HepG2 (cell line): ENCODE measurements at places on chromosomes 1 and 21. TPM values are rescaled to one million over a fixed set of nuclear protein-coding genes. Genes with fewer than 3 reads are reported as not detected.

Gene CELA2A
- total RNA-seq: not detected in 2 replicates

Gene ZNF697
- total RNA-seq: 7.1 and 7.3 TPM in 2 replicates

Gene PRELP
- total RNA-seq: not detected in 2 replicates

Gene RSRP1
- 11.3 and 52.8 TPM in 2 replicates for total RNA-seq

Gene SIK1
- total RNA-seq: 4.5 and 5.2 TPM in 2 replicates

Gene DYRK3
- total RNA-seq: 2.8 and 4.1 TPM in 2 replicates

Gene CELSR2
- 3.1 and 4.0 TPM in 2 replicates for total RNA-seq

Gene NR1I3
- total RNA-seq: 0.60 and 0.95 TPM in 2 replicates

Gene CTSS
- 1.0 and 1.3 TPM in 2 replicates for total RNA-seq

GRCh38 chr1:81588149-81588548 lies 212.6 kb upstream of the ADGRL2 start:
- H3K36me3 ChIP-seq: no peaks in the 10 kb centered on the region
- DNase-seq: no peak
- no peak overlapping the region for H3K4me3 ChIP-seq
- H3K27me3 ChIP-seq: no peaks in the 10 kb centered on the region
- H3K4me1 ChIP-seq: no peaks in the 10 kb centered on the region
- no peak overlapping the region for H3K27ac ChIP-seq

GRCh38 chr1:230010603-230011332 lies 56.3 kb upstream of the GALNT2 start:
- DNase-seq: no peak
- no peak overlapping the region for H3K27ac ChIP-seq
- H3K36me3 ChIP-seq: no peaks in the 10 kb centered on the region
- no peak overlapping the region for H3K4me3 ChIP-seq

DNA sequence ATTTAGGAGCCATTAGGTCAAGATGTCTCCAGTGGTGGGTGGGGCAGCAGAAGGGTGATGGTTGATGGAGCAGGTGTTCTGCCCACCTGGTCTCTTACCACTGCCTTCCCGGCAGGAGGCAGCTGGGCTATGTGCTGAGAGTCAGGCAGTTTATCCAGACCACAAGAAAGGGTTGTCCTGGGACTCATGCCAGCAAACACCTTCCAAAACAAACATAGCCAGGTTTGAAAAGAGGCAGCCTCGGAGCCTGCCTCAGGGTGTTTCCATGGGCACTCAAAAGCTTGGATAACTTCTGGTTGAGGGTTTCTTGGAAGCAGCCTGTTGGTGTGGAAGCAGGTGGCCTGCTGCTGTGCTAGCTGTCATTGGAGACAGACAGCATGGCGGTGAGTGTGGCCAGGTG lies 187.2 kb downstream of the PCP4 start:
- no peak overlapping the region for H3K4me3 ChIP-seq
- no peak for DNase-seq
- no peaks in the 10 kb centered on the region for H3K27me3 ChIP-seq
- H3K27ac ChIP-seq: no peak overlapping the region
- H3K4me1 ChIP-seq: no peaks in the 10 kb centered on the region
- H3K36me3 ChIP-seq: no peaks in the 10 kb centered on the region

DNA sequence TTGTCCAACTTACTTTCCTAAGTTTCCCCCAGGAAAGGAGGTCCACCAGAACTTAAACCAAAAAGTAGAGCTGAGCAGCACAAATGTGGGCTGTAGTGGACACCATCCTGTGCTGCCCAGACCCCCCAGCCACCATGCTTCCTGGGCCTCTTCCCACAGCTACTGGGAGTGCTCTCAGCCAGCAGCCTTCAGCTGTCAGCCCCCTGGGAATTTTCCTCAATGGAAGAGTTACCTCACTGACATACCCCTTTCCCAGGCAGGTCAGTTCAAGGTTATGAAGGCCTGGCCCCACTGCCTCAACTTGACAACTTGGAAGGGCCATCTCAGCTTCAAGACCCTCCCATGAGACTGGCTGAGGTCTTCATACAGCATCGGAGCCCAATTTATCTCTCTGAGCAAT lies 47.7 kb downstream of the CDCP2 start:
- H3K27ac ChIP-seq: no peak overlapping the region
- no peak overlapping the region for H3K4me3 ChIP-seq
- H3K36me3 ChIP-seq: no peaks in the 10 kb centered on the region
- DNase-seq: no peak
- H3K4me1 ChIP-seq: peaks cover 8% of the 10 kb centered on the region; the same call in 1 of the 2 replicates

DNA sequence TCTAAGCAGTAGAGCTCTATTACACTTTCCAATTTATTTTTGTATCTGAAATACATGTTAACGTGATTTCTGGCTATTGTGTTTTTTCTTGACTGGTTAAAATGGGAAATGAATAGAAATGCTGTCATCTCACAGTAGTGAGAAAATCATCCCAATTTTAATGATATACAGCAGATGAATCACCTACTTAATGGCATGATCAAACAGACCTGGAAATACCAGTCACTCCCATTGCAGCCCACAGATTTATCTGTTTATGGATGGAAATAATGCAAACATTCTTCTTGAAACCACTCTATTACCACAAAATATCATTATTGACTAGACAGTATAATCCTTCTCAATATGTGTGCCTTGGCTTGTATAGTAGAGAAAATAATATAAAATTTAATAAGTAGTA lies 497.8 kb upstream of the ADAMTS5 start:
- H3K27me3 ChIP-seq: no peaks in the 10 kb centered on the region
- no peaks in the 10 kb centered on the region for H3K36me3 ChIP-seq
- DNase-seq: no peak

DNA sequence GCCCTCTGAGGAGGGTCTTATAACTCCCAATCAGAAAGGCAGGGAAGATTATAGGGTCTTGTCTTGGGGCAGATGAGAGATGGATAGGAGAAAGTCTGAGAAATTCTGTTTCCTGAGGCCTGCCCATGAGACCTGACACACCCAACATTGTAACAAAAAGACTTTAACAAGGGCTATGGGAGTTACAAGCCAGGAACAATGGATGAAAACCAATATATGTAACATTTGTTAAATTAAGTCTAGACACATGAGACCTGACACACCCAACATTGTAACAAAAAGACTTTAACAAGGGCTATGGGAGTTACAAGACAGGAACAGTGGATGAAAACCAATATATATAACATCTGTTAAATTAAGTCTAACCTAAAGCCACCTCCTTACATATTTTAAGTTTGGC lies 21.8 kb downstream of the NRDC start:
- peaks cover 15% of the 10 kb centered on the region; the same call in 2 of the 3 replicates for H3K36me3 ChIP-seq
- H3K27ac ChIP-seq: no peak overlapping the region
- DNase-seq: no peak
- no peaks in the 10 kb centered on the region for H3K27me3 ChIP-seq
- no peak overlapping the region for H3K4me3 ChIP-seq
- no peaks in the 10 kb centered on the region for H3K4me1 ChIP-seq

DNA sequence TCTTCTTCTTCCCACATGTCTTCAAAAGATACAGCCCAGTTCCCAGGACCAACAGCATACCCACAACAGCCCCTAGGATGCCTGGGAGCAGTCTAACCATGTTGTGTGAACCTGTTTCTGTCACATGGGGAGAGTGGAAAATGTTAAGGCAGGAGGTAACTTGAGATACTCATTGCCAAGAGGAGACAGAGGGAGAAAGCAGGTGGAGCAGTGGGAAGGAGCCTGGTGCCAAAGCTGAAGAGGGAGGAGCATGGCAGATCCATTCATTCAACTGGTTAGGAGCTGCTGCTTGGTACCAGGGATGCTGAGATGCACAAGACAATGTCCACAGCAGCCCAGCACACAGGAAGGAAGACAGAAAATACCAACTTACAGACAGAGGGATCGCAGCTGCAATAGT lies 149.8 kb upstream of the ETV3 start:
- H3K27ac ChIP-seq: no peak overlapping the region
- H3K4me1 ChIP-seq: peaks cover 15% of the 10 kb centered on the region
- DNase-seq: no peak
- no peaks in the 10 kb centered on the region; the same call in 2 of the 3 replicates for H3K27me3 ChIP-seq
- H3K4me3 ChIP-seq: no peak overlapping the region

DNA sequence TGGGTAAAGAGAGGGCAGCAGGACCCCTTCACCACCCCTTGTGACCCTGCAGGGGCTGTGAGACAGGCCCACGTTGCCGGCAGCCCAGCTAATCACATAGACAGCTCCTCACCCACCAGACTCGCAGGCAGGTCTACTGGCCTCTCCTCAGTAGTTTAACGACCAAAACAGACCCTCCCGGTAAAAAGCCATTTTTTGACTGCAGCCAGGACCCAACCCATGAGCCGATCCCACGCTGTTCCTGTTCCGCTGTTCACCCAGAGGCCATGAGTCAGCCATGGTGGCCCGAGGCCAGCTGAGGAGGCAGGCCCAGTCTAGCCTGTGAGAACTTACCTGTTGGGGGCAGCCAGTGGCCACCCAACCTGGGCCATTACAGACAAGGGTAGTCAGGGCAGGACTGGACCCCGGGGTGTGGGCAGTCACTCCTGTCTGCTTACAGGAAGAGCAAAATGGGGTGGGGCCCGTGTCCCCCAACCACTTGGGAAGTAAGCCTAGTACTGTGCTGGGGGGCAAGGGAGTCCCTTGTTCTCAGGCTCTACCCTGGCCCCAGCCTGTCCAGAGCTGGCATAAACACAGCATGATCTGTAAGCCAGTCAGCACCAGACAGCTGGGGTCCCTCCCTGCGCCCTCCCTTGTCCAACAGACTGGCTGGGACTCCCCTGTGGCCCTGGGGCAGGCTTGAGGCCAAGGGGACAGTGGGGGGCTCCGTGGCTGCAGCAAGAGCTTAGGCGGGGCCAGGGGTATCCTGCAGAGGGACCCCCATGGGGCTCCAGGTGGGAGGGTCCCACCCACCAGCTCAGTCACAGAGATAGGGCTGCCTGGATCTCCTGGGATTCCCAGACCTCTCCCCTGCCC lies 61.9 kb downstream of the WNT9A start:
- no peak for DNase-seq
- no peaks in the 10 kb centered on the region for H3K36me3 ChIP-seq
- H3K4me3 ChIP-seq: no peak overlapping the region
- peaks cover 10% of the 10 kb centered on the region; the same call in 2 of the 3 replicates for H3K27me3 ChIP-seq
- H3K27ac ChIP-seq: no peak overlapping the region
- no peaks in the 10 kb centered on the region for H3K4me1 ChIP-seq

DNA sequence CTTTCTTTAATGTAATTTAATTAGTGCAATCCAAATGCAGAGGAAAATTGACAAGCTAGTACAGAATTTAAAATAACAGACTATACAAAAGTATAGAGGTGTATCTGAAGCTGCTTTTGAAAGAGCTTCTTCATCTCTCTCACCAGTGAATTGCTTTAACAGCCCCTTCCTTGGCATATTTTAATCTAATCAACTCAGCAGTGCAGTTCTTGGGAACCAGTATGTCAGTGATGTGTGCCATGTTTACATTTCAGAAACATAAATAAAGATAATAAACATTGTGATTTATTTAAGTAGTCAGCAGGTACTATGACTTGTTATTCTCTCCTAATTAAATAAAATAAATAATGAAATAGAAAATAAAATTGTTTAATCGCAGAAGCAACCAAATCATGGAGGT lies 1260.6 kb downstream of the NCAM2 start:
- H3K36me3 ChIP-seq: no peaks in the 10 kb centered on the region
- H3K4me1 ChIP-seq: no peaks in the 10 kb centered on the region
- H3K27ac ChIP-seq: no peak overlapping the region
- no peak overlapping the region for H3K4me3 ChIP-seq
- no peaks in the 10 kb centered on the region for H3K27me3 ChIP-seq

GRCh38 chr1:118978914-118979701 lies 9.0 kb downstream of the TBX15 start:
- H3K36me3 ChIP-seq: no peaks in the 10 kb centered on the region
- DNase-seq: no peak
- no peak overlapping the region for H3K27ac ChIP-seq
- peaks cover 9% of the 10 kb centered on the region; the same call in 1 of the 2 replicates for H3K4me1 ChIP-seq
- no peak overlapping the region for H3K4me3 ChIP-seq

GRCh38 chr1:51551081-51551480 lies 32.0 kb upstream of the EPS15 start:
- no peaks in the 10 kb centered on the region for H3K36me3 ChIP-seq
- H3K4me1 ChIP-seq: peaks cover 10% of the 10 kb centered on the region
- H3K4me3 ChIP-seq: no peak overlapping the region
- no peaks in the 10 kb centered on the region for H3K27me3 ChIP-seq
- no peak for DNase-seq

GRCh38 chr1:10252508-10252907 lies 42.1 kb downstream of the KIF1B start:
- H3K27me3 ChIP-seq: no peaks in the 10 kb centered on the region
- H3K4me3 ChIP-seq: no peak overlapping the region
- peaks cover 4% of the 10 kb centered on the region for H3K36me3 ChIP-seq
- peak; percentile 20 for DNase-seq

DNA sequence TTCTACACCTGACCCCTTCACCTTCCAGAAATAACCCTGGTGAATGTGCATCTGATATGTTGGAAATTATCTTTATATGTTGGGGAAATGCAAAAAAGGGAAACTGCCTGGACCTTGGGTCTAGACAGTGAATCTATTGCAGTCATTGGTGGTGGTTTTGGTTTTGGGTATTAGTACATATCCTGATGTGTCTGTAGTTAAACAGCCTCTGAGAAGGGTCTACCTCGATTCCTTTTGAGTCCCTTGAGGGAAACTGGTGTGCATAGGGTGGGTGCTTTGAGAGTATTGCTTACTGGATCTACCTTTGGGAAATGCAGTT lies 127.3 kb upstream of the KIAA0040 start:
- H3K27me3 ChIP-seq: peaks cover 1% of the 10 kb centered on the region; the same call in 1 of the 2 replicates
- no peak overlapping the region for H3K4me3 ChIP-seq
- H3K27ac ChIP-seq: no peak overlapping the region
- H3K36me3 ChIP-seq: no peaks in the 10 kb centered on the region
- DNase-seq: no peak

- no peak overlapping the region for H3K27ac ChIP-seq
- no peaks in the 10 kb centered on the region for H3K36me3 ChIP-seq
- peaks cover 14% of the 10 kb centered on the region for H3K4me1 ChIP-seq
- DNase-seq: no peak
- H3K27me3 ChIP-seq: no peaks in the 10 kb centered on the region
- H3K4me3 ChIP-seq: no peak overlapping the region
Observed at GRCh38 chr1:173295995-173296394, 88.9 kb upstream of the TNFSF4 start.

- no peak overlapping the region for H3K27ac ChIP-seq
- peaks cover 9% of the 10 kb centered on the region for H3K36me3 ChIP-seq
- H3K4me3 ChIP-seq: no peak overlapping the region
- no peaks in the 10 kb centered on the region for H3K27me3 ChIP-seq
- H3K4me1 ChIP-seq: peaks cover 39% of the 10 kb centered on the region
Observed at GRCh38 chr1:113941245-113941559, 12.1 kb downstream of the HIPK1 start.

- peaks cover 2% of the 10 kb centered on the region for H3K27me3 ChIP-seq
- H3K4me1 ChIP-seq: peaks cover 57% of the 10 kb centered on the region
- no peak overlapping the region for H3K4me3 ChIP-seq
- H3K27ac ChIP-seq: no peak overlapping the region
- no peaks in the 10 kb centered on the region for H3K36me3 ChIP-seq
- no peak for DNase-seq
Observed at GRCh38 chr1:9068981-9069325, 482 bp downstream of the SLC2A5 start.

- DNase-seq: no peak
- no peaks in the 10 kb centered on the region for H3K36me3 ChIP-seq
- no peaks in the 10 kb centered on the region for H3K4me1 ChIP-seq
- no peaks in the 10 kb centered on the region; the same call in 2 of the 3 replicates for H3K27me3 ChIP-seq
Observed at GRCh38 chr1:207510444-207510843, 14.5 kb downstream of the CR1 start.
